Mesangial cell (primary cell): ENCODE measurements at places on chromosomes 7 and 10. TPM values are rescaled to one million over a fixed set of nuclear protein-coding genes. Genes with fewer than 3 reads are reported as not detected.

The OR13A1 gene
- total RNA-seq: not detected in 2 replicates

The LIPM gene
- not detected in 2 replicates for total RNA-seq

The SPDYE5 gene
- not detected in 2 replicates for total RNA-seq

The CALHM1 gene
- total RNA-seq: not detected in 2 replicates

The PIP gene
- total RNA-seq: not detected in 2 replicates

The INSIG1 gene
- 133 and 241 TPM in 2 replicates for total RNA-seq
